ENCODE measurements at places on chromosomes 12 and 14.

DNA sequence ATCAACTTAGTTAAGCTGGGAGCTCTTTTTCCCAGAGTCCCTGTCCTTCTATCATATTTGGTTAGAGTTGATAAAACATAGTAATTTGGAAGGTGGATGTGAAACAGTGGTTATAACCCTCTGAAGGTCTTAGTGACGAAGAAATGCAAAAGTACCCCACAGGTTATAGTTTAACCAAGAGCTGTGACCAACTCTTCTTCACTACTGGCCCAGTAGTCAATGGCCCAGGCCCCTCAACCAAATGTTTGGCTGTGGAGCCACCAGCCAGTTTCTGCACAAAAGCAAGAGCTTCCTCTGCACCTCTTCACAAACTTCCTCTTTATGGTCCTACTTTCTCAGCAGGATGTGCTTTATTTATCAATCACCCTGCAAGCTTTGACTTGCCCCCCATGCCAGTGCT lies 132.6 kb downstream of the BMP4 start:
- no peak for DNase-seq

DNA sequence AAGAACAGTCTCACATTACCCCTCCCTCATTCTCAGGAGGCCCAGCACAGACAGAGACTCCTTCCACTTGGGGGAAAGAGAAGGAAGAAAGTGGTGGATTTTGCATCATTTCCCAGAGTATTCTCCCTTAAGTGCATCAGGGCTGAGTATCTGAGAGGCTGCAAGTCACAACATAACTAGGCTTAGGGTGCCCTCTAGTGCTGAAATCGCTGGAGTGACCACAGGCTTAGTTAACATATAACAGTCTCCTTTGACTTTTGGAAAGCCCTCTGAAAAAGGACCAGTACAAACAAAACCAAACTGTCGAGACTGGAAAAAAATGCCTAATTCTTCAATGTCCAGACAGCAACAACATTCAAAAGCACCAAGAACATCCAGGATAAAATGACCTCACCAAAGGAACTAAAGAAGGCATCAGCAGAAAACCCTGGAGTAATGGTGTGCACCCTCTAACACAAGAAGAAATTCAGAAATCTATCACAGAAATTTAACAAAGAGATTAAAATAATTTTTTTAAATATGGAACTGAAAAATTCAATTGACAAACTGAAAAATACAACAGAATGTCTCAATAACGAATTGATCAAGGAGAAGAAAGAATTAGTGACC lies 412.3 kb downstream of the RPS29 start:
- DNase-seq, result peak; percentile 78

DNA sequence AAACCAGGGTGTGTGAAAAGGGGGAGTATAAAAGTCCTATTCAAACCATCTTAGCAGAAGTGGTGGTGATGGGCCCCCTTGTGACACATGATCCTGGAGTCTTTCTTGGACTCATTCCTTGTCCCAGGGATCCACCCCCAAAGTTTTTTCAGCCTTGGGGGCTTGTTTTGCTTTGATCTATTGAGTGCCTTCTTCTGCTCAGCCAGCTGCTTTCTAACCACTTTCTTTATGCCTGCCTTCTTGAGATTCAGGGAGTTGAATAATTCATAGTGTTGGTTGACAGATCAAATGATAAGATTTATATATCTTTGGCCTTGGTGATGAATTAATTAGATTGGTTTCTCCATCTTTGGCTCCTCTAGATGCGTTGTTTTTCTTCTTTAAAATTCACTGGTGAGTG lies 926.7 kb downstream of the DIO2 start:
- peak; percentile 25 for DNase-seq

DNA sequence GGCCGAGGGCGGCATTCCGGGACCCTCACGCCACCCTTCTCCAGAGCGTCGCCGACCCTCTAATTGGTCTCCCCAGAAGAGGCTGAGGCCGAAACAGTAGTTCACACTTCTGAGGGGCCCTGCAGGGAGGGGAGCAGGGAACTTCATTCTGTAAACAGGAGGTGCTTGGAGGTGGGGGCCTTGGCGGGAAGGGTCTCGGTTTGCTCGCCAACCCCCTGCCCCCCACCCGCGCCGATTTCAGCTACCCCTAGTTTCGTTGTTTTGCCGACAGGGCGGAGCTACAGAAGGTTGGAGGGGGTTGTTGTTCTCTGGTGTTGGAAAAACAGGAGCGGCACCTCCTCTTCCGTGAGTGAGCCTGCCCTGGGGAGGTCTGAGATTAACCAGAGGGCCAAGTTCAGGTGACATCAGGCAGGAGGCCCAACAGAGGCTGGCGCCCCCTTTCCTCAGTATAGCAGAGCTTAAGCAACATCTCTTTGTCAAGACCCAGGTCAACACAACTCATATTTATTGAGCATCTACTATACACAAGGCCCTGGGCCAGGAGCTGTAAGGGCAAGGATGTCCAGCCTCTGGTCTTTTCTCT lies 682 bp downstream of the ERBB3 start:
- DNase-seq, result peak; percentile 58

- no peak for DNase-seq
Observed at GRCh38 chr12:115257791-115258190, 573.8 kb upstream of the TBX3 start.

DNA sequence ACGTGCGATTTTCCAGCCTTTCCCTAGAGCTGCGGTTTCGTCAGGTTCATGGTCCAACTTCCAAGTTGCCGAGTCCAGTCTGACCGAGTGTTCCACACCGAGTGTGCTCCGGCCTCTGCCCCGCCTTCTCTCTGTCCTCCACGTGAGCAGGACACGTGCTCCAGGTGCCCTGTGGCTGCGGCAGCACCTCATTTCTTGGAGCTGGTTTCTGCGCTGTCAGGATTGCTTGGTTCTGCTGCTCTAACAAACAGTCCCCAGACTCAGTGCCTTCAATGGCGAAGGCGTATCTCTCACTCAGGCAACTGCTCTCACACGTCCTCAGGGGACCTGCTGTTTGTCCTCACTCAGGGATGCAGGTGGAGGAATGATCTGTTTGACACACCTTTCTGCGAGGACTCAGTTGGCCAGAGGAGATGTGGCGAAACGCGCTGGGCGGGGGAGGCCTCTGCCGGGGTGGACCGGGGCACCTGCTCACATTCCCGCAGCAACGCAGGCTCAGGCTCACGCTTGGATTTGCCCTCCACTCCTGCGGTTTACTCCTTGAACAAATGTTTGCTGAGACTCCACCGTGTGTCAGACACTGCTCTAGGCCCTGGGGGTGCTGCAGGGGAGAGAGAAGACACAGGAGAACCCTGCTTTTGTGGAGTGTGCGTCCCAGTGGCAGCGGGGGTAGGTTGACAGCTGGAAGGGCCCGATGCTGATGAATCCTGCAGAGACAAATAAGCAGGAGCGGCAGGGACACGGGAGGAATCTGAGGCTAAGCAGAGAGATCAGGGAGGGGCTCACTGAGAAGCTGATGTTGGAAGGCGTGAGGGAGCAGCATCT lies 63.4 kb upstream of the FBRSL1 start:
- no peak for DNase-seq

- DNase-seq, result no peak
Observed at GRCh38 chr14:105180592-105181548, at the start of gene NUDT14. Gene NUDT14 (minus strand): TSS chr14:105181312. CDS start chr14:105181209, 103 bp downstream.

DNA sequence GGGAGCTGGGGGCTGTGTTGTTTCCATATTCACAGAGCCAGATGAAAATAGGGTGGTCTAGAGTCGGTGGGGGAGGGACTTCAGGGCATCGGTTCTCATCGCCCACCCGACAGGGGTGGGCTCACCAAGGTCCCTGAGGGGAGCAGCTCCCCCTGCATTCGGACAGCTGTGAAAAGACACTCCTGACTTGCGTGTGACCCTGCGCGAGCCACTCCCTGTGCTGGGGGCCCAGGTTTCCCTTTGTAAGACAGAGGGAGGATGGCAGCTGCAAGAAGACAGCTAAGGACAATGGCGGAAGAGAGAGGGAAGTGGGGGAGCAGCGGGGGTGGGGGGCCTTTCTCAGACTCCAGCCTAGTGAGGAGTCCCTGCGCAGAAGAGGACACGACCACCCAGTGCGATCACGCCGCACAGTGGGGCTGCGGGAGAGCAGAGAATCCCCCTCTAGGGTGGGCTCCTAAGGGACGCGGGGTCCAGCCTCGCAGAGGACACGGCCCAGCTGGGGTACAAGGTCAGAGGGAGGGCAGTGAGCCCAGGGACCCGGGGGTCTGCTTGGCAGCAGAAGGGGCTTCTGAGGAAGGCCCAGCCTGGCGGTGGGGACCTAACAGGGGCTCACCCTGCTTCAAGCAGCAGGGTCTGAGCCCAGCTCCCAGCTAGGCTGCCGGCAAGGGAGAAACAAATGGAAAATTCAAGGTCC lies 326.9 kb upstream of the DIO3 start:
- no peak for DNase-seq

GRCh38 chr12:47360771-47361388 lies 281.1 kb upstream of the AMIGO2 start:
- DNase-seq, result no peak

DNA sequence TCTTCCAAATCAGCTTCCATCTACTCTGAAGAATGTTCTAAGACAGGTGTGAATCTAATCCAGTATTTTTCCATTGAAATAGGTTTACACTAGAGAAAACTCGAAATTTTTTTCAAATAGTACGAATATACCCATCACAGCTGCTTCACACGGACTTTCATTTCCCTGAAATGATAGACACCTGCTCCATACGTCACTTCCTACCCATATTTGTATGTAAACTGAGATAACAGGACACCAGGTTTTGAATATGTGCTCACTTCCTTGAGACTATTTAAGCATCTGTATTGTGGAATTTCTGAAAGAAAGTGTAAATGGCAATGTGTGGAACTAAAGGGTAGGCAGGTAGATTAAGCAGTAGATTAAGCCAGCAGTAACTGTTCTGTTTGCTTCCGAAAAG lies 13.4 kb upstream of the ITPR2 start:
- no peak for DNase-seq

GRCh38 chr12:29437575-29437974 lies 56.6 kb upstream of the ERGIC2 start:
- no peak for DNase-seq

- no peak for DNase-seq
Observed at GRCh38 chr12:131897875-131898274, 3.5 kb downstream of the ULK1 start.

GRCh38 chr12:86774841-86775388 lies 518.7 kb upstream of the MGAT4C start:
- DNase-seq, result no peak

DNA sequence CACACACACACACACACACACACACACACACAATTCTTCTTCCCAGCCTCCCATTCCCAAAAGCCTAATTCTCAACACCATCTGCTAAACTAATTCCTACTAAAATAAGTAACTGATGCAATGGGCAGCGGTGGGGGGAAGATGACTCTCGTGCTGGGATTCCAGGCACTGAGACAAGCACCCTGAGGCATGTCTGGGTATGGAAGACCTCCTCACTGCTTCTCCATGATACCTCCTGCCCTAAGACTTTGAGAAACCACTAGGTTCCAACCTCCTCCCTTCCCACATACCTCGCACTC lies 789 bp upstream of the VWF start:
- DNase-seq, result no peak

DNA sequence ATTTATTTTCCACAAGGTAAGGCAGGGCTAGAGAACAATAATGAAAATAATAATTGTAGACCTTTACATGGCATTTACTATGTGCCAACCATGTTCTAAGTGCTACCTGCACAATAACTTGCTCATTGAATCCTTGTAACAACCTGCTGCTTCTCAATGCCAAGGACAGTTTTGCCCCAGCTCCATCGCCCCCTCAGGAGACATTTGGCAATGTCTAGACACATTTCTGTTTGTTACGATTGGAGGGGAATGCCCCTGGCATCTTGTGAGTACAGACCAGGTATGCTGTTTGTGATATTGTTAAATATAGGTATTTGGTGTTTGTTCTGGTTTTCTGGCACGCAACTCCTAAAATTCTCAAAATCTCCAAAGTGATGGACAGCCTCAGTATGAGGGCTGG lies 8.1 kb upstream of the ATXN2 start:
- no peak for DNase-seq

DNA sequence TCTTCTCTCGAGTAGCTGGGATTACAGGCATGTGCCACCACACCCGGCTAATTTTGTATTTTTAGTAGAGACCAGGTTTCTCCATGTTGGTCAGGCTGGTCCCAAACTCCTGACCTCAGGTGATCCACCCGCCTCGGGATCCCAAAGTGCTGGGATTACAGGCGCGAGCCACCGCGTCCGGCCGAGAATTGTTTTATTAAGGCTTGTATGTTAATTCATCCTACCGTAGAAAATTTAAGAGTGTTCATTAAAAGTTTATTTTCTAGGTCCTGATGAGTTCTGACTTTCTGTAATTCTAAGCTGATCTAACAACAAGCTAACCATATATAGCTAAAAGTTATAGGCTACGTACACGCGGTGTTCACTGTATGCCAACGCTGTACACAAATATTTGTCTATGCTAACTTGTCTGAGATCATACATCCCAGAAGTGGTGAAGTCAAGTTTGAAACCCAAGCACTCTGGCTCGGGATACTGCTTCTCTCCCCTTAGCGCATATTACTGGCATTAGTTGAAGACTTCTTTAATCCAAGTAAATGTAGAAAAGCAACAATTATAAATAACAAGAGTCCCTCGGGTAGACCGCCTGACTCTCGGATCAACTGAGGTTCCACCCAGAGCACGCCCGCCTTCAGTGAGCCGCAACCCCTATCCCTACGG lies 570 bp upstream of the MRPS35 start:
- DNase-seq, result no peak

DNA sequence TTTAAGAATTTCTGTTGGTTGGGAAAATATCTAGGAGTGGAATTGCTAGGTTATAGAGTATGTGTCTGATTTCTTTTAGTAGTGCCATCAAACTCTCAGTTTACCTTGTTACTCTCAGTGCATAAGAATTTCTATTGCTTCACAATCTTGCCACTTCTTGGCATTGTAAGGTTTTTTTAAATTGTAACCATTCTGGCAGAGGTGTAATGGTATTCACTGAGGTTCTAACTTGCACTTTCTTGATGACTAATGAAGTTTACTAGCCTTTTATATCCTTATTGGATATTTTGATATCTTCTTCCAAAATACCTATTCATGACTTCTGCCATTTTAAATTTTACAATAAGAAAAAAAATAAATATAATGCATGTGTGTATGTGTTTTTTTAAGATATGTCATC lies 478.0 kb downstream of the NAV3 start:
- no peak for DNase-seq

GRCh38 chr12:53025250-53025649 lies 19.0 kb downstream of the EIF4B start:
- no peak for DNase-seq
